ENCODE measurements at places on chromosomes 5 and 9.

- no peak for DNase-seq
These were observed 15.3 kb upstream of the TMEM174 start for GRCh38 chr5:73157414-73158303.

DNA sequence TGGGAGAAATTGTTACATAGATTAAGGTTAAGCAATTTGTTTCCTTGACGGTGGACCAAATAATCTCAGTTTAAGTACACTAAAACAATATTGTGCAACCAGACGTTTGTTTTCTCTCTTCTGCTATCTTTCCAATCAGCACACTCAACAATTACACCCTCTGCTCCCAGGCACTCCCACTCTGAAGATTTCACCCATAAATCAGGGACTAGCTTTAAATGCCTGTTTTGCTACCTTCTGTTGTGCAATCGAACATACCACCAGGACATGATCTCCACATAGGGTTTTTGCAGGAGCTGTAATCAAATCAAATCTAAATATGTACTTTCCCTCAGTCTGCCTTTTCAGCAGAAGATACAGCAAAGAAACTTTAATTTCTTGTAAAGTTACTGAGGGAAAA is 405.8 kb upstream of the TLE4 start:
- no peak for DNase-seq

- no peak for DNase-seq
These were observed 347.6 kb downstream of the PTPRD start for GRCh38 chr9:10265153-10265631.

- no peak for DNase-seq
These were observed at the start of gene PCDHA13 for GRCh38 chr5:140881889-140882590. Gene PCDHA13, plus strand, starts transcription at chr5:140882124. Its CDS starts 145 bp downstream, at chr5:140882269.

GRCh38 chr5:59115345-59115744 is 532.5 kb downstream of the RAB3C start:
- no peak for DNase-seq

Data from NCI-H510A (cell line).